ENCODE measurements at places on chromosomes 11 and 22. TPM values are rescaled to one million over a fixed set of nuclear protein-coding genes. Genes with fewer than 3 reads are reported as not detected.

Gene TMEM138
- total RNA-seq: 20.9 TPM

- H3K36me3 ChIP-seq: no peaks in the 10 kb centered on the region
- DNase-seq: no peak
- no peak overlapping the region for H3K4me3 ChIP-seq
- H3K4me1 ChIP-seq: peaks cover 14% of the 10 kb centered on the region
- no peak overlapping the region for H3K27ac ChIP-seq
Measured at GRCh38 chr11:69213964-69214363, 58.2 kb downstream of the SMIM38 start.

GRCh38 chr11:133712051-133712560 is 133.2 kb downstream of the SPATA19 start:
- no peaks in the 10 kb centered on the region for H3K36me3 ChIP-seq
- no peak for DNase-seq
- no peak overlapping the region for H3K4me3 ChIP-seq

Gene DBX1
- total RNA-seq: not detected

Gene ALKBH3
- 18.1 TPM for total RNA-seq

- no peaks in the 10 kb centered on the region for H3K27me3 ChIP-seq
- no peak overlapping the region for H3K27ac ChIP-seq
- H3K36me3 ChIP-seq: peaks cover 33% of the 10 kb centered on the region
Measured at GRCh38 chr22:43066844-43067385, 22.3 kb downstream of the TTLL1 start.

- peak overlapping the region; percentile 43 for H3K27ac ChIP-seq
- H3K27me3 ChIP-seq: peaks cover 34% of the 10 kb centered on the region
- DNase-seq: peak; percentile 65
- H3K4me3 ChIP-seq: no peak overlapping the region
- peaks cover 8% of the 10 kb centered on the region for H3K4me1 ChIP-seq
- H3K36me3 ChIP-seq: no peaks in the 10 kb centered on the region
Measured at GRCh38 chr22:36853407-36854099, 7.3 kb upstream of the NCF4 start.

Gene PKDREJ
- total RNA-seq: 0.08 TPM

GRCh38 chr11:116171271-116172140 is 601.3 kb downstream of the BUD13 start:
- H3K36me3 ChIP-seq: no peaks in the 10 kb centered on the region
- no peak overlapping the region for H3K4me3 ChIP-seq
- peaks cover 5% of the 10 kb centered on the region for H3K4me1 ChIP-seq
- peaks cover 61% of the 10 kb centered on the region for H3K27me3 ChIP-seq
- H3K27ac ChIP-seq: no peak overlapping the region

Data from left ventricle myocardium inferior (tissue), 1 donor.